Pancreas (tissue), 10 donors: ENCODE measurements at places on chromosomes 12 and 14. TPM values are rescaled to one million over a fixed set of nuclear protein-coding genes. Genes with fewer than 3 reads are reported as not detected.

PRIMA1 gene
- 0.56 TPM for total RNA-seq

MAP3K9 gene
- 7.6 TPM for total RNA-seq

CLSTN3 gene
- total RNA-seq, result 11.9 TPM

A2ML1 gene
- total RNA-seq, result not detected

NTN4 gene
- 14.6 TPM for total RNA-seq

PLA2G1B gene
- total RNA-seq, result 11,300 TPM

TMEM260 gene
- total RNA-seq, result 11.5 TPM

LRTM2 gene
- total RNA-seq, result not detected

SERPINA1 gene
- 309 TPM for total RNA-seq

LRR1 gene
- 3.8 TPM for total RNA-seq

FBRSL1 gene
- 49.6 TPM for total RNA-seq

AICDA gene
- total RNA-seq, result not detected

TAS2R7 gene
- not detected for total RNA-seq

SLC41A2 gene
- total RNA-seq, result 39.1 TPM

COCH gene
- 2.2 TPM for total RNA-seq
